ENCODE measurements at places on chromosomes 7 and 10. TPM values are rescaled to one million over a fixed set of nuclear protein-coding genes. Genes with fewer than 3 reads are reported as not detected.

The UNC5B gene
- 1.8 TPM for total RNA-seq

The USP6NL gene
- 14.9 TPM for total RNA-seq

The EPHA1 gene
- 21.0 TPM for total RNA-seq

The VSIR gene
- total RNA-seq = 12.2 TPM

The KIAA1217 gene
- 12.8 TPM for total RNA-seq

The FAM180A gene
- total RNA-seq = 0.19 TPM

The PAPOLB gene
- 0.08 TPM for total RNA-seq

GRCh38 chr10:91389636-91390512, 20.3 kb upstream of the HECTD2 start:
- DNase-seq = no peak

- DNase-seq = no peak
Observed at GRCh38 chr7:144513334-144513733, 109.8 kb upstream of the NOBOX start.

GRCh38 chr10:63253040-63253439, 119.9 kb downstream of the NRBF2 start:
- DNase-seq = no peak

DNA sequence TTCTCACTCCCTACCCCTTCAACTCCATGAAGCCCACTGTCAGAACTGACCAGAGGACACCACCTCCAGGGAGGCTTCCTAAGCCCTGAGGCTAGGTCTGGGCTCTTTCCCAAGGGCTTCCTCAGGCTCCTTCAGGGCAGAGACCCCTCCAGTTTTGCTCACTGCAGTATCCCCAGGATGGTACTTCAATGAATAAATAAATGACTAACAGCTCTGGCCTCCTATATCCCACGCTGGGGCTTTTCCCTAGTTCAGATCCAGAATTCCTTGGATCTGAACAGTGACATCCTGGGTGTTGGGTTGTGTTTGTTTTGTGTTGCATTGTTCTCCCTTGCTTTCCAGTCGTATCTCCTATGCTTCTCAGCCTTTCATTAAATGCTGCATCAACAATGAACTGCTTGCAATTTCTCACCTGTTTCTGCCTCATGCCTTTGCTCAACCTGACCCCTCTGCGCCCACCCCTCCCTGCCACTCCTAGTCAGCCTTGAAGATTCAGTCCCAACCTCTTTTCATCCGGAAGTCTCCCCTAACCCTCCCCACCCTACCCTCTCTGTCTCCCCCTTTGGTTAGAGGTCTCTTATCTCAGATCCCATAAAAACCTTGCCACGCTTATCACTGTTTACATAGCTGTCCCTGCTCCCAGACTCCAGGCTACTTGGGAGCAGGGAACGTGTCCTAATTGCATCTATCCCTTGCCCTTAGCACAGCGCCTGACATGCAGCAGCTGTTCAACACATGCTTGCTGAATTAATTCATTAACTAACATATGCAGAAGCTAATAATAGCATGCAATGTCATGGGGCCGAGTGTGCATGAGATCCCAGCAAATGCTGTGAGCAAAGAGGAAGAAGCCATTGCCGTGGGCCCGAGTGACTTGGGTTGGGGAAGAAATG, 41.7 kb downstream of the PPP1R3C start:
- DNase-seq = no peak

GRCh38 chr10:60944910-60945297, 919 bp upstream of the RHOBTB1 start:
- DNase-seq = no peak

DNA sequence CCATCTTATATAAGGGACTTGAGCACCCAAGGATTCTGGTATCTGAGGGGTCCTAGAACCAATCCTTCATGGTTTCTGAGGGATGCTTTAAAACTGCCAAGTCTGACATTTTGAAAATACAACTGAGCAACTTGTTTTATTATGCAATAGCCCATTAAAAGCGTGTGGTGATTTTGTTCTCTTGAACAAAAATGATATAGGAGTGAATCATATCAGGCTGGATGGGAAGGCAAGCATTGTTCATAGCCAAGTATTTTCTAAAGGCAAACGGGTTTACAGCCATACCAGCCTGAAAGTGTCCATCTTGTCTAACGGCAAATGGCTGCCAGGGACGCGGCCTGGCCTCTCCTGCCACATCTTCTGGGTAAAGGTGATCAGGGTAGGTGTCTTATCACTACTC, 23.4 kb downstream of the RPP38 start:
- DNase-seq = no peak

DNA sequence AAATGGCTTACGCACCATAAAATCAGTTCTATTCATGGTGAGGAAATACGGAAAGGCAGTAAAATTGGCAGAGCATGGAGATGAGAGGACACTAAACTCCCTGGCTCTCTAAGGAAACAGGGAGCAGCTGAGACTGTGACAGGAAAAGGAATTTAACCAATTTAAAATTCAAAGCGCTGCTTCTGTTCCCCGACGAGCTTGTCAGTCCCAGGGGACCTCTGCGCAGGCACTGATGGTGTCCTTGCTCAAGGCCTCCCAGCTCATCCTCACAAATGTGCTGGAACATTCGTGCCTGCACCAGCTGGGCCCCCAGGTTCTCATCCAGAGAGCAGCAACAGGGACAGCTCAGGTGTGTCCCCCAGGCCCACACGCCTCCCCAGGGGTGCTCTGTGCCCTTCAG, 101.4 kb downstream of the MAD1L1 start:
- no peak for DNase-seq

DNA sequence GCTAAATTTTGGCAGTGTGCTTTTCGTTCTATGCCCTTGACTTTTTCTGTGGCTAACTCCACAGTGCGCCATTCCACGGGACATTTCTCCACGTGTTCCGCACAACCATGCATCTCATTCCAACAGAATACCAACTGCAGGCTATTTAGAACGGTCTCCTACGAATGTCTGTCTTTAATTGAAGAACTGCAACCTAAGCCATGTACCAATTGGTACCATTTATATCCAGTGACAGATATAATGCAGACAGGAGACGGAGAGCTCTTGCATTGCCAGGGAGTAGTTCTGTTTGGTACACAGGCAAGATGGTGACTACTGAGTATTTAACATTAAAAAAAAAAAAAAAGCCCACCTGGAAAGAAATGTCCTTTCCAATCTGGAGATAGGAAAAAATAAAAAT, 9.1 kb downstream of the SFMBT2 start:
- no peak for DNase-seq

DNA sequence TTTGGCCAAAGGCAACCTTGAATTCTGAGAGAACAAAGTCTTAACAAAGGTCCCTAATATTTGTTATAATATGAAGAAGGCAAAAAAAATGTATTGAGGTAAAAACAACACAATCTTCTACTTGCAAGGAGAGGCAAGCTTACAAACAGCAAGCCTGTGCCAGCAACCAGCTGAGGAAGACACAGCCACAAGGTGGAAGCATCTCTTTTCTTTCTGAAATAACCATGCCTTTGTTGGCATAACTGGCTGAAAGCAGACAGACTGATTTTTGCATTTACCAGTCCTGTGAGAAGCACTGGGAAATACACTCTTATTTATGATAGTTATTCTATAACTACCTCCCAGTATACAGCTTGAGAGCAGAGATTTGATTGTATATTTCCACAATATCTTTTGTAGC, 292.0 kb downstream of the PHTF2 start:
- DNase-seq = no peak

- DNase-seq = no peak
Observed at GRCh38 chr7:133858311-133858710, 268.8 kb upstream of the LRGUK start.

DNA sequence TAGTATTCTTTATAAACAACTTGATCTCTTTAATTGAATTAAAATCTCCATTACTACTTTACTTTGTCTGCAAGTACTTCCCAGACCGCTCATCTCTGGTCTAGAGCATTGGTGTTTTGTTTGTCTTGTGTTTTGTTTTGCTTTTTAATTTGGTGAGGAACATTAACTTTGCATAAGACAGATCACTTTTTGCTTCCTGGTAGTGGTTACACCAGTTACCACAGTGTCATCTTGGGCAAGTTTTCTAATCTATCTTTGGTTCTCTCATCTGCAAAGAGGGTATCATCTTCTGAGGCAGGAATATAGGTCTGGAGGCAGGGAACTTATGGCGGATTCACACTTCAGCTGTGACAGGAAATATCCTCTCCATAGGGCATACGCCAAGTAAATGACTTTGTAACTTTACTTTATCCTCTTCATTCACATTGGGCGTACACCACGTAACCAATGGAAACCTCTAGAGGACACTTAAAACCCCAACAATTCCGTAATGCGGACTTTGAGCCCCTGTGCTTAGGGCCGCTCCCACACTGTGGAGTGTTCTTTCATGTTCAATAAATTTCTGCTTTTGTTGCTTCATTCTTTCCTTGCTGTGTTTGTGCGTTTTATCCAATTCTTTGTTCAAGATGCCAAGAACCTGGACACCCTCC, 83.2 kb upstream of the JAZF1 start:
- no peak for DNase-seq

- DNase-seq = peak; percentile 41
Observed at GRCh38 chr7:2732959-2733584, 45.1 kb downstream of the AMZ1 start.

DNA sequence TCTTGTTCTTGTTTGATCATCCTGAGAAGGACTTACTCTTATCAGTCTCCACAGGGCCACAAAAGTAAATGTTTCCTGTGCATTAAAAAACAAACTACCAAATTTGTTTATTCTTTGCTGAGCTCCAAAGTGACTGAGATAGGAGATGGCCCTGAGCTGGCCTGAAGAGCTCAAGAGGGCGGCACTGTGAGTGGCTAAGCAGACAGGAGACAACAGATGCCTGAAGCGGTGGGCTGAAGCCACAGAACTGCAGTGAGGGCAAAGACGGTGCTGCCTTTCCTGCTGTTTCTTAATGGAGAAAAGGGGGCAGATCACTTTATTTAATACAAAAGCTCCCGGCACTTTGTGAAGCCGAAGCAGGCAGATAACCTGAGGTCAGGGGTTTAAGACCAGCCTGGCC, 379.6 kb downstream of the ARL4A start:
- no peak for DNase-seq

- DNase-seq = no peak
Observed at GRCh38 chr10:16777473-16778370, 39.5 kb downstream of the RSU1 start.

All from liver (tissue), 10 donors.